Type B pancreatic cell (in vitro differentiated cells): ENCODE measurements at places on chromosomes 12 and 14.
A peak's percentile ranks its signal among the peaks of the same experiment; 100 is the strongest.

DNA sequence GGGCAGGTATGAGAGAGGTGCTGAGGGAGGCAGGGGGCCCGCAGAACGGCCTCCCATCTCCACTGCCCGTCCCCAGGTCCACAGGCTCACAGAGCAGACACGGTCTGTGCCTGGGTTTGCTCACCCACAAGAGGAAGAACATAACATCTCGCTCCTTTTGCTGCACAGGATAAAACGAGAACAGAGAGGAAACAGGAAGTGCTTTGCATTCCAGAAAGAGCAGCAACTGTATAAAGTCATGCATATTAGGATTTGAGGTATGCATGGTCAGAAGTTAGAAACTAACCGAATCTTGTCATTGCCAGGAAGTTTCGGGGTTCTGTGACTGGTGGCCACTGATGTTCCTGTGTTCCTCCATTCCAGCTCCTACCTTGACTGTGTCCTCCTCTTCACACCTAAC is 25.0 kb downstream of the NTF3 start:
- peaks cover 59% of the 10 kb centered on the region for H3K36me3 ChIP-seq
- H3K4me3 ChIP-seq, result no peak overlapping the region
- H3K4me1 ChIP-seq, result peaks cover 20% of the 10 kb centered on the region
- DNase-seq, result no peak

DNA sequence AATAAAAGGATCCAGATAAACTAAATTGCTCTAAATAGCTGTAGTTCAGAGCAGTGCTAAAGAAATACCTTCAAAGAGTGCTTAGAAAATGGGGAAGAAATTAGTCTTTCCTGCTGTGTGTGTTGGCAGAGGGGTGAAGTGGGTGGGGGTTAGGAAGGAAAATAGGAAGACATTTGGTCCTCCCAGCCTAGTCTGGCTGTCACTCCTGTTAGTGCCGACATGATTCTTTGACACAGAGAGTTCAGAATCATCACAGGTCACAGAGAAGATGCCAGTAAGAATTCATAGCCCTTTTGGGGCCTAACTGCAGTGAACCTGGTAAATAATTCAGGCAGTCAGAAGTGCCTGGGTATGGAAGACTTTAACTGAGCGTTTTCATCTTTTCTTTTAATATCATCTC is 74.8 kb downstream of the FLRT2 start:
- H3K4me3 ChIP-seq, result no peak overlapping the region
- no peak for DNase-seq
- no peaks in the 10 kb centered on the region for H3K27me3 ChIP-seq
- no peak overlapping the region for H3K27ac ChIP-seq
- H3K4me1 ChIP-seq, result peaks cover 42% of the 10 kb centered on the region

GRCh38 chr14:61188978-61189808 is 91.9 kb downstream of the TMEM30B start:
- no peaks in the 10 kb centered on the region for H3K36me3 ChIP-seq
- H3K27ac ChIP-seq, result peak overlapping the region; percentile 3
- DNase-seq, result no peak

DNA sequence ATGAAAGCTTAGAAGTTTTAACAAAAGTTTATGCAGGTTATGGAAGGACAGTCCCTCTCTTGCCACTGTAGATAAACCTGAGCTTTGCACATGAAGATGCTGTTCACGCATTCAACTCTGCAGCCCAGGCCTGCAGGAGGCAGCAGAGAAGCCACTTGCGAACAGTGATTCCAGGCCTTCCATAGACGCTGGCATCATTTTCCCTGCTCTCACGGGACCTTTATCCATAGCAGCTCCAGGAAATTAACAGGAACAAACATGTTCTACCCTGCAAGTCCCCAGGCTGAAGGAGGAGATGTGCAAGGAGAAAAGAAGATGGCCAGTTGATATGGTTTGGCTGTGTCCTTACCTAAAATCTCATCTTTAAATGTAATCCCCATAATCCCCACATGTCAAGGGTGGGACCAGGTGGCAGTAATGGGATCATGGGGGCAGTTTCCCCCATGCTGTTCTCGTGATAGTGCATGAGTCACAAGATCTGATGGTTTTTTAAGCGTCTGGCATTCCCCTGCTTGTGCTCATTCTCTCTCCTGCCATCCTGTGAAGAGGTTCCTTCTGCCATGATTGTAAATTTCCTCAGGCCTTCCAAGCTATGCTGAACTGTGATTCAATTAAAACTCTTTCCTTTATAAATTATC is 2.0 kb downstream of the ERP27 start:
- H3K4me1 ChIP-seq, result peaks cover 15% of the 10 kb centered on the region
- peaks cover 27% of the 10 kb centered on the region for H3K36me3 ChIP-seq
- H3K4me3 ChIP-seq, result no peak overlapping the region
- no peak for DNase-seq
- H3K27ac ChIP-seq, result no peak overlapping the region

DNA sequence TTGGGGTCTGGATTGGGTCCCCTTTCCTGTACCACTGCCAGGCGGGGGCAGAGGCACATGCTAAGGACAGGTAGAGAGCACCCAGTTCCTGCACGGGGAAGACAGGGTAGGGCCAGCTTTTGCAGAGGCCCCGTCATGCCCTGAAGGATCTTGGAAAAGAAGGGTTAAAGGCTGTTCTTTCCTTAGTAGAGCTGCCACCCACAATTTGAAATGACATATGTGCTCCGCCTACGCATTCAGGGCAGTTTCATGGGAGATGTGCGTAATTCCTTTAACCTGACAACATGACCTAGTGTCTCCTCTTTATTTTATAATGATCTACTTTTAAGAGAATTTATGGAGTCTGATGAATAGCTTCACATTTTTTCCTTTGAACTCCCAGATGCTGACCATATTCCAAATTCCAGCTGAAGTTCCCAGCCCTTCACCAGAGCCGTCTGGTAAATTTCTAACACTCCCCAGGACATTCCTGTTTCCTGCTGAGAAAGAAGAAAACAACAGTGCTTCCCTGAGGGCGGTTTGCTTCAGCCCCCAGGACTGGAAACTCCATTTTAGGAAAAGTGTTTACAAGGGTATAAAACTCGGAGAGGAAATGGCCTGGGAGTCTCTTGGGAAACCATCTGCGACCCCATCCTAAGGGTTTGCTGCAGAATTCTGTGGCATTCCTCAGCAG is 58.9 kb upstream of the PLEKHG3 start:
- H3K27ac ChIP-seq, result peak overlapping the region; percentile 85
- peak overlapping the region; percentile 32 for H3K4me3 ChIP-seq
- H3K27me3 ChIP-seq, result no peaks in the 10 kb centered on the region
- peaks cover 36% of the 10 kb centered on the region for H3K4me1 ChIP-seq

GRCh38 chr12:91926848-91927247 is 218.8 kb downstream of the BTG1 start:
- no peak overlapping the region for H3K4me3 ChIP-seq
- H3K4me1 ChIP-seq, result peaks cover 6% of the 10 kb centered on the region
- H3K27me3 ChIP-seq, result no peaks in the 10 kb centered on the region
- no peaks in the 10 kb centered on the region for H3K36me3 ChIP-seq
- no peak overlapping the region for H3K27ac ChIP-seq

- H3K4me1 ChIP-seq, result peaks cover 12% of the 10 kb centered on the region
- no peak overlapping the region for H3K27ac ChIP-seq
- peaks cover 19% of the 10 kb centered on the region for H3K27me3 ChIP-seq
- H3K36me3 ChIP-seq, result no peaks in the 10 kb centered on the region
- H3K4me3 ChIP-seq, result no peak overlapping the region
Observed at GRCh38 chr12:52372216-52373154, 5.2 kb upstream of the KRT85 start.

DNA sequence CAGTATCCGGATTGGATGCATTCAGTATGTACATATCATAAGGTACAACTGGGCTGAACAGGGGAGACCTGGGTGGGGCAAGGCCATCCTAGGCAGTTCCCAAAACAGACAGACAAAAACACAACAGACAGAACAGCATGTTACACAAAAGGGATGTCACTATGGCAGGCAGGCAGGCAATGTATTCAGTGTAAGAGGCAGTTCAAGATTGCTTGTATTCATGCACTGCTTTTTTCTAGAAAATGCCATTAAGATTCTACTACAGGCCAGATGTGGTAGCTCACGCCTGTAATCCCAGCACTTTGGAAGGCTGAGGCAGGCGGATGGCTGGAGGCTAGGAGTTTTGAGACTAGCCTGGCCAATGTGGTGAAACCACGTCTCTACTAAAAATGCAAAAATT is 3.5 kb downstream of the TBPL2 start:
- H3K27ac ChIP-seq, result no peak overlapping the region
- DNase-seq, result no peak
- H3K27me3 ChIP-seq, result peaks cover 12% of the 10 kb centered on the region
- H3K4me1 ChIP-seq, result peaks cover 5% of the 10 kb centered on the region
- H3K36me3 ChIP-seq, result no peaks in the 10 kb centered on the region
- no peak overlapping the region for H3K4me3 ChIP-seq

DNA sequence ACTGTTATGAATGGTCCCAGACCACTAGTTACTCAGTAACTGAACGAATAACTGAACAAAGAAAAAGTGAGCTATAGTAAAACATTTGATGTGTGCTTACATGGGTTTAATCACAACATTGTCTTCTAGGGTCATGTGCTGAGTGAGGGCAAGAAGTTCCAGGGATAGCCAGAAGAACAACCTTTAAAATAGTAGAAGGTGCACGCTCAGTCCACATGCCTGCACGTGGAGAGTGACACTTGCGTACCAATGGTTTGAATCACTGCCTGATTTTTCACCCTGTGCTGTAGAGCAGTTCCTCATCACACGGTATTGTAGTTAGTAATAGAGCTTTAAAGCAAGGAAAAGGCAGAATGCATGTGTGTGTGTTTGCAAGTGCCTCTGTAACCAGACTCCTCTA is 224.2 kb downstream of the EGLN3 start:
- DNase-seq, result no peak
- no peak overlapping the region for H3K27ac ChIP-seq

DNA sequence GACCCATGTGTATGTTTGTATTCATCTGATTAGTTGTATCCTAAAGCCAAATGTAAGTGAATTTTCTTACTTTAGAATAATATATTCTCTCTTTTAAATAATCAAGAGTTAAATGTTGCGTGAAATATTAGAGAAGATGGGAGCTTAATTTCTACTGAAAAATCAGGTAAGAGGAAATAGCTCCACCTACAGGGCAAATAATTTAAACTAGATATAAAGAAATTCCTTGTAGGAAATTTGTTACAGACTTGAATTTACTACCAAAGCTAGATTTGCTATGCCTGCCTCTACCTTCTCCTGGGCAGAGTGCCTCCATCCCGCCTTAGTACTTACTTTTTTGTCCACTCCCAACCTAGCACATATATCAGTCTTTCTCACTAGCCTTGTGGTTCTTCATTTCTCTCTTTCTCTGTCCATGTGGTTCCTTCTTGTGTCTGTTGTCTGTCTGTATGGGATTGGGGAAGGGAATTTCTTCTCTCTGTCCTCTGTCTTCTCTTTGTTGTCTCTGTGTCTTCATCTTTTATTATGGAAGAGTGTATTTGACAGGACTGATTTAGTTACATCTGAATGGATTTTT is 44.7 kb downstream of the PALS1 start:
- H3K4me1 ChIP-seq, result no peaks in the 10 kb centered on the region
- DNase-seq, result no peak
- H3K4me3 ChIP-seq, result no peak overlapping the region

GRCh38 chr12:65318186-65318685 is 39.8 kb downstream of the MSRB3 start:
- no peak overlapping the region for H3K4me3 ChIP-seq
- DNase-seq, result no peak
- H3K4me1 ChIP-seq, result peaks cover 26% of the 10 kb centered on the region
- H3K27ac ChIP-seq, result no peak overlapping the region
- H3K27me3 ChIP-seq, result peaks cover 4% of the 10 kb centered on the region
- no peaks in the 10 kb centered on the region for H3K36me3 ChIP-seq

DNA sequence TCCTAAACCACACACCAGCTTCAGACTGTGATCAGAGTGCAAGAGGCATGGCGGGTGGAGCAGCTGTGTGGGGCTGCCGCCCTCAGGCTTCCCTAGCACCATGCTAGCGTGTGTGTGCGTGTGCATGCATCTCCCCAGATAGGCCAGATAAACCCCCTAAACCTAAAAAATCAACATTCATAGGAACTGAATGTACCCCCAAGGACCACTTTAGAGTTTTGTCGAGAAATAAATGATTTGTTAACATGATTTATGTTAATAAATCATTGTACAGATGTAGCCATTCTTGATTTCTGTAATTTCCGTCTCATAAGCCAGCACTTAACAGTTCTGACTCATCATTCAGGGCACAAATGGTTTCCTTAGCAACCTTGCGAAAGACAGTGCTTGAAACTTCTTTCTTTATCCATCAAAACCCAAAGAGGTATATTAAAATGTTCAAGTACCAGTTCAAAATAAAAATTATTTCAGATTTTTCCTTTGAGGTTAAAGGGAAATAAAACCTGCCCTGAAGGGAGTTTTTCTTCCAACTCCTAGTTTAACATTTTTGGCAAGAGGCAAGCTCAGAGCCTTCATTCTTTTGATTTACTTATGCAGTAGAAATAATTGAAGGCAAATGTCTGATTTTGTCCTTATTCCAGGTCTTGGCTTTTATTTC is 206.2 kb upstream of the RGS6 start:
- no peak overlapping the region for H3K4me3 ChIP-seq
- H3K4me1 ChIP-seq, result peaks cover 16% of the 10 kb centered on the region
- no peak overlapping the region for H3K27ac ChIP-seq

GRCh38 chr12:67482751-67483661 is 165.5 kb upstream of the DYRK2 start:
- no peaks in the 10 kb centered on the region for H3K27me3 ChIP-seq
- no peaks in the 10 kb centered on the region for H3K36me3 ChIP-seq
- H3K27ac ChIP-seq, result peak overlapping the region; percentile 73

DNA sequence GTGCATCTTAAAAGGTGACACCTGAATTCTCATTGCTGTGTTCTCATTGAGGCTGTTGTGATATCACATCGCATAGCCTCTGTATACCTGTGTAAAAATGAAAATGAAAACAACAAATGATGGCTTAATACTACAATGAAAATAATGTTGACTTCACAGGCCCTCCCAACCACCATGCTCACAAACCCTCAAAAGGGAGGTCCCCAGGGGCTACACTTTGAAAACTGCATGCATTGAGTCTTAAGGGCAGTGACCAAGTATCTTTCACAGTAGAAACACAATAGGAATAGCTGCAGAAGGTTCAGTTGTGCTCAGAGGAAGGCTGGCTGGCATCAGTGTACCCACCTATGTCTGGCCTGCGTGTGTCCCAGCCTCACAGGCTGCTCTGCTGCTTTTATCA is 27.6 kb upstream of the KCNK13 start:
- H3K4me3 ChIP-seq, result no peak overlapping the region
- H3K27ac ChIP-seq, result no peak overlapping the region
- H3K36me3 ChIP-seq, result peaks cover 51% of the 10 kb centered on the region
- no peaks in the 10 kb centered on the region for H3K27me3 ChIP-seq
- no peak for DNase-seq
- H3K4me1 ChIP-seq, result no peaks in the 10 kb centered on the region

- peaks cover 9% of the 10 kb centered on the region for H3K4me1 ChIP-seq
- H3K27me3 ChIP-seq, result no peaks in the 10 kb centered on the region
- H3K4me3 ChIP-seq, result peak overlapping the region; percentile 18
- DNase-seq, result no peak
- peak overlapping the region; percentile 88 for H3K27ac ChIP-seq
Observed at GRCh38 chr12:123126294-123127181, 24.4 kb downstream of the PITPNM2 start.

- no peak overlapping the region for H3K4me3 ChIP-seq
- H3K4me1 ChIP-seq, result peaks cover 5% of the 10 kb centered on the region
- H3K36me3 ChIP-seq, result peaks cover 18% of the 10 kb centered on the region
- no peak overlapping the region for H3K27ac ChIP-seq
Observed at GRCh38 chr12:3795492-3796133, 42.7 kb upstream of the CRACR2A start.

- H3K4me3 ChIP-seq, result no peak overlapping the region
- no peaks in the 10 kb centered on the region for H3K27me3 ChIP-seq
- no peaks in the 10 kb centered on the region for H3K4me1 ChIP-seq
Observed at GRCh38 chr14:20564501-20564997, 3.7 kb upstream of the RNASE9 start.
